MCF 10A (cell line): ENCODE measurements at places on chromosomes 3 and 15.

DNA sequence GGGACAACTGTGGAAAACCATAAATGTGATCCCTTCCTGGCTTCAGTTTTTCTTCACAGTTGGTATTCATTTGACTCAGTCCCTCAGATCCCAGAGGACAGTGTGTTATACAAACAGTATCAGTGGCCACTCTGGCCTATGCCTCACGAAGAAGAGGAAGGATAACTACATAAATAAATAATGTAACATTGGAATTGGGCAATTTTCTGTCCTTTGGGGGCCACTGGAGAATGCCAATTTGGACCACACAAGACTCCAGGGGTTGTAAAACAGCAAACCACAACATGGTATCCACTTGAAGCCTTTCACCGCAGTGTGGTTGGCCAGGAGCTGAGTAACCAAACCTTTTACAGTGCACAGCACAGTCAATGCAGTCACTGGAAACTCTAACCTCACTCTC is 1077.0 kb downstream of the ROBO2 start:
- DNase-seq, result peak; percentile 29

DNA sequence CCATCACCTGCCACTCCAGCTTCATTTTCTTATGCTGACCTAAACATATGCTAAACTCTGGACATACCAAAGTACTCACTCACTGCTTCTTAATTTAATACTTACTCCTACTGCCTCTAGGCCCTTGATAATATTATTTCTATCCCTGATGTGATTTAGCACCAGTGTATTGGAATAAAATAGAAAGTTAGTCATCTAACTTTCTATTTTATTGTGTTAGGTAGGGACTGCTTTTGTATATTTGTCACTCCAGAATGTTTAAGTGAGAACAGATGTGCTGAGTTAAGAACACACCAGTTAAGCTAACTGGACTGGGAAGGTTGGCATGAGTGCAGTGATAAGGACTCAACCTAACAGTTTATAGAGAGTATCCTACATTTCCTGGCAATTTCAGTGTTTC is 6.5 kb upstream of the CLDN16 start:
- no peak for DNase-seq

- no peak for DNase-seq
Observed at GRCh38 chr3:30612437-30613132, 6.2 kb downstream of the TGFBR2 start.

DNA sequence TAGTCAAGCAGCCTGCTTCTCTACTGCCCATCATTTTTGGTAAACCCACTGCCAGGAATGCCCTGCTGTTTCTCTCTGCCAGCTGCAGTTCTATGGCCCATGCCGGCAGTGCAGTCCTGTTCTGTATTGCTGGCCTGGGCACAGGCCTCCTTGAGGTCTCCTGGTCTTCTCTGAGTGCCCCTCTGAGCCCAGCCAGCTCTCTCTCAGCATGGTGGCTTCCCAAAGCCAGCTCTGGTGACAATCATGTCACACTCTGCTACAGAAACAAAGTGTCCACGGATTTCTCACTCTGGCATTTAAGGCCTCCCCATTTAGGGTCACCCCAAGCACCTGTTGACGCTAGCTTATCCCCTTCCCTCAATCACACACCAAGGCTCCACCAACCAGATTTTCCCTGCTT is 24.5 kb downstream of the SRPRB start:
- DNase-seq, result no peak

GRCh38 chr3:45874677-45875346 is 11.5 kb upstream of the CCR9 start:
- no peak for DNase-seq

DNA sequence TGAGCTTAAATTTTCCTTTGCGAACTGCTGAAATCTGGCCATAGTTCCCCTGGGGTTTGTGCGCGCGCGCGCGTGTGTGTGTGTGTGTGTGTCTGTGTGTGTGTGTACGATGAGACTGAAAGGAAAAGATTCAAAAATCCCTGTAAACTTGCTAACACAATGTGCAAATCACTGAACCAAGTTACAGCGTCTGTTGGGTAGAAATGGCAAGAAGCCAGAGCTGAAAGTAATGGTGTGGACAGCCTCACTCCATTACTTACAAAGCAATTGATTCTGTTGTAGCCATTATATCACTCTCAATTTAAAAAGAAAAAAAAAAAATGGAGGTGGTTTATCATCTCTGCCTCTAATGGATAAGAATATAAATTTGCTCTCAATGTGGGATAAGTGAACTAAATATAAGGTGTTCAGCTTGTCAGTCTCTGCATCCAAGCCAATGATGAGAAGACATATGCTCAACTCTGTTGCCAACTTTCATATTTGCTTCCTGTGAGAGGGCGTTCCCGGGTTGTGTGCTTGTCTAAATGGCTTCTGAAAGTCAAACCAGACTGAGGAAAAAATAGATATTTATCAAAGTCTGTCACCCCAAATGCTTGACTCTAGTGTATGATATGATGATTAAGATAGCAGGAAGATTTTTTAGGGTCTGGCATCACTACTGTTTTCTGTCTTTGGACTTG is 422.2 kb downstream of the ZNF385D start:
- DNase-seq, result no peak

DNA sequence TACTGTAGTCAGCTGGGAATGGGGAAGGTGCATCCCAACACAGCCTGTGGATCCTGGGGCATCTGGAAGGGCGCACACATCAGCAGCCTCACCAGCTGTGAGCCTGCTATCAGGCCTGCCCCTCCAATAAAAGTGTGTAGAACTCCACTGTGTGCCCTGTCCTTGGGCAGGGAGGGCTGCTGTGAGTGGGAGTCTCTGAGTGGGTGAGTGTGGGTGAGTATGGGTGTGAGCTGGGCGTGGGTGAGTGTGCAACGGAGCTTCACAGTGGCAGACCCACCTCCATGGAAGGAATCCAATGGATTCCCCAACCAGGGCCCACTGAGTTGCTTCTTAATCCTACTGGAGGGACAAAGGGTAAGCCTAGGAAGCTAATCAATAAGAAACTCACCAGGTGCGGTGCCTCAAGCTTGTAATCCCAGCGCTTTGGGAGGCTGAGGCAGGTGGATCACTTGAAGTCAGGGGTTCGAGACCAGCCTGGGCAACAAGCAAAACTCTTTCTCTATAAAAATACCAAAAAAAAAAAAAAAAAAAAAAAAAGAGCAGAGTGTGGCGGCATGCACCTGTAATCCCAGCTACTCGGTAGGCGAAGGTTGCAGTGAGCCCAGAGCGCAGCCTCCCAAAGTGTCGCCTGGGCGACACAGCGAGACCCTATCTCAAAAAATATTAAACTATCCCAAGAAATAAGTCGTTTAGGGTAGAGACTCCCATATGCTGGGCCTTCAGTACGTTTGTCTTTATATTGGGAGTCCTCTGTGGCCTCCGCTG is 555 bp upstream of the RCCD1 start:
- DNase-seq, result no peak

DNA sequence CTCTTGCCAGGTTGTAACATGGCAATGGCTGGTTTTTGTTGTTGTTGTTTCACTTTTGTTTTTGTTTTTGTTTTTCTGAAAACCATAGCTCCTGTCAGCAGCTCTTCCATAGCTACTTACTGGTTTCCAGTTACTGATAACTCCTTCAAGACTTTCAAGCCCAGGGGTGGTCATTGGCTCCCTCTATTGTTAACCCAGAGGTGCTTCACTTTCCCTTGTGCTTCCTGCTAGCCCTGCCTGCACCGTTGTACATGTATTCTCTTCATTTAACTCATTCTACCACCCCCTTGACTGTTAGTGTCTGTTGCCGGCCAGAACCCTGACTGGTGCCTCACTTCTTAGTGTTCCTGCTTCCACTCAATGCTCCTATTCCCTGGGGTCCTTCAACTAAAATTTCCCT is 4.2 kb upstream of the TRAT1 start:
- peak; percentile 59 for DNase-seq

DNA sequence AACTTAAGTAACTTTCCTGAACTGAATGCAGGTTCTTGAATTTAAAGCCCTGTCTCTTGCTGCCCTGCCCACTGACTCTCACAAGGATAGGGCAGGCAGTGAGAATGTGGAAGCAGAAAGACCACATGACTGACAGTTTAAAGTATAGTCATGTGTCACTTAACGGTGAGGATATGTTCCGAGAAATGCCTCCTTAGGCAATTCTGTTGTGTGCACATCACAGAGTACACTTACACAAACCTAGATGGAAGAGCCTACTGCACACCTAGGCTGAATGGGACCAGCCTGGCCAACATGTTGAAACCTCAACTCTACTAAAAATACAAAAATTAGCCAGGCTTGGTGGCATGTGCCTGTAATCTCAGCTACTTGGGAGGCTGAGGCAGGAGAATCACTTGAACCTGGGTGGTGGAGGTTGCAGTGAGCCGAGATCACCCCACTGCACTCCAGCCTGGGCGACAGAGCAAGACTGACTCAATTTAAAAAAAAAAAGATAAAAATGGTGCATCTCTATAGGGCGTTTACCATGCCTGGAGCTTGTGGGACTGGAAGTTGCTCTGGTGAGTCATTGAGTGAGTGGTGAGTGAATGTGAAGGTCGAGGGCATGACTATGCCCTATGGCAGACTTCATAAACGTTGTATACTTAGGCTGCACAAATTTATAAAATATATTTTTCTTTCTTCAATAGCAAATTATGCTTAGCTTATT is 18.9 kb upstream of the COPG1 start:
- DNase-seq, result peak; percentile 90

- no peak for DNase-seq
Observed at GRCh38 chr15:58282060-58282708, 144.0 kb downstream of the AQP9 start.

GRCh38 chr3:24288496-24289236 is 206.0 kb downstream of the THRB start:
- no peak for DNase-seq

DNA sequence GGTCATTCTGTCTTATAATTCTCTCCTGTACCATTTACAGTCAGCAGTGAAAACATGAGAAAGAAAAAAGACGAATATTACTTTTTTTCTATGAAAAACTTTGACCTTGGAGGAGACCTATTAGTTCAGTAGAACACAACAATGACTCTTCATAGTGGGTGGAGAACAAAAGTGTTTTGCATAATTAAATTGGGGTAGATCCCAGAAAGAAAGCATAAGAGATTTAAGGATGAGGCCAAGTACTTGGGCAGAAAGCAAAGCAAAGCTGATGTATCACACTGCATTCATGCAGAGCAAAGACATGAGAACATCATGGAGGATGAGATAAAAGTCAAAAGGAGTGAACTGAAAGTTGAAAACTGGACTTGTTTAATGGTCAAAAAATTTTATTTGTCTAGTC is 1273.4 kb downstream of the ROBO2 start:
- no peak for DNase-seq

DNA sequence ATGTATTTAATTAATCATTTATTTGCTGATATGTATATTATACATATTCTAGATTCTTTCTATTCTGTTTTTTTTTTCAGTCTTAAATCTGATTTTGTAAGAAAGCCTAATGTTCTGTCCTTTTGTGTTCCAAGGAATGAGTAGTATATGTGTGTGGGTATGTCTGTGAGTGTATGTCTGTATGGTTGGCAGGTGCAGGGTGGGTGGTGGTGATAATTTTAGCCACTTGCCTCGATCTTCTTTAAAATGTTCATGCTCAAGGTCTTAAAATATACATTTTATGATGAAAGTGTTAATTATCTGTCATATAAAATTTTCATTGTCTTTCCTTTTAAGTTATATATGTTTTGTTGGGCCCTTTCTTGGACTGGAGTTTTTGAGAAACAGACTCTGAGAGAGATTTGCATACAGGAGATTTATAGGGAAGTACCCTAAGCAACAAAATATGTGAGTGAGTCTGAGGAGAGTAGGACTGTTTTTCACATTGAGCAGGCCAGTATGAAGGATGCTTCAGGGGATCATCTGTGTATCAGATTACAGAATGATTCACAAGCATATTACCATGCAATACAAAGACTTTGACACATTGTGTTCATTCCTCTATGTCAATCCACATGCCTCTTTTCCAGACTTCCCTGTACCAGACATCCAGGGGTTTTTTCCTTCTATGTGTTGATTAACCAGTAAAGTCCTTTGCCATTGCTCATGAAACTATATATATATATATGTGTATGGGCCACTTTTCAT is 211.0 kb upstream of the DPPA4 start:
- peak; percentile 15 for DNase-seq

GRCh38 chr3:23341147-23341838 is 138.2 kb downstream of the UBE2E2 start:
- no peak for DNase-seq

- no peak for DNase-seq
Observed at GRCh38 chr15:40353697-40354096, 2.9 kb downstream of the PHGR1 start.

- DNase-seq, result peak; percentile 3
Observed at GRCh38 chr3:123521179-123521969, 63.5 kb downstream of the HACD2 start.

DNA sequence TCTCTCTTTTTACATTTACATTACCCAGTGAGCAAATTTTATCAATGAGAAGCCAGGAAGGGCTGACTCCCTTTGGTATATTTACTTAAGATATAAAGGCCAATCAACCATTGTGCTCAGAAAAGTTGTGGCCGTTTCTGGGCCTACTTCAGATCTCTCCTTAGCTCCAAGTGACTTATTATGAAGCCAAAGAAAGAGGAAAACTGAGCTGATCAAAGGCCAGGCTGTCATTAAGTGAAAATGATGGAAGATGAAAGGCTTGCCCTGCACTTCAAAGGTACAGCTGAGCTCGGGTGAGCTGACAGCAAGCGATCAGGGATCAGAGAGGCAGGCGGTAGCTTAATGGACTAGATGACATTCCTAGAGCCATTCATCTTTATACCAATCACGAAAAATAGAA is 24.8 kb downstream of the VGLL4 start:
- no peak for DNase-seq

GRCh38 chr15:62821384-62822131 is 221.0 kb upstream of the TPM1 start:
- no peak for DNase-seq

- DNase-seq, result no peak
Observed at GRCh38 chr3:81913886-81914663, 152.6 kb upstream of the GBE1 start.

- no peak for DNase-seq
Observed at GRCh38 chr3:66400411-66401156, 100.2 kb downstream of the LRIG1 start.

DNA sequence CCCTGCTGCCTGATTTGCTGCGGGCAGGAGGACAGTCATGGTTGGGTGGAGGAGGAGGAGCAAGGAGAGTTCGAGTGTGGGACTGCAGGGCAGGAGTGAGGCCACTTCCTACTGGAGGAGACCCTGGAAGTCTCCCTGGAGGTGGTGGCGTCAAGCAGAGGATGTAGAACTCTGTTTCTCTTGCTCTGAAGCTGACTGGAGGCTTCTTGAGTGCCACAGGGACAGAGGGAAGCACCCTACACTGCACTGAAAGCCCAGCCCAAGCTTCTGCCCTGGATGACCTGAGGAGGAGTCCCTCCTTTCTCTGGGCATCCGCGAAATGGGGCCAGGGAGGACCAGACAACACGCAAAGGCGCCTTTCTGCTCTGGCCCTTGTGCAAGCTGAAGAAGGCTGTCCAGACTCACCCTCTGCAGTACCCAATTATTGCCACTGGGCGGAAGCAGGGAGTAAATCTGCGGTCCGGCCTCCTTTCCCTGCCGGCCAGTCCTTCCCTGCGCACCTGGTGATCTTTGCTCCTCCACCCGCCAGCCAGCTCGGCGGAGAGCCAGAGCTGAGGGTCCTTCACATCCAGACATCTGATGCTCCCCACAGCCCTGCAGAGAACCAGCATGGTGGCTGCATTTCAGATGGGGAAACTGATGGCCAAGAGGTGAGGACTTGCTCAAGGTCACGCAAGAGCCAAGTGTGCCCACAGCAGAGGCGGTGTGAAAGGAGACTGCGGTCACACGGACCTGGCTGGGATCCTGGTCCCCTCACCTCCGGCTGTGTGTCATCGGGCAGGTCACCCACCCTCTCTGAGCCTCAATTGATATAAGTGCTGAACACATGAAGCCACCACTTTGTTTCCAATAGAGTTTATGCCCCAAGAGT is 207.1 kb downstream of the TBC1D2B start:
- DNase-seq, result peak; percentile 70
